ENCODE measurements at places on chromosomes 12 and 14.

DNA sequence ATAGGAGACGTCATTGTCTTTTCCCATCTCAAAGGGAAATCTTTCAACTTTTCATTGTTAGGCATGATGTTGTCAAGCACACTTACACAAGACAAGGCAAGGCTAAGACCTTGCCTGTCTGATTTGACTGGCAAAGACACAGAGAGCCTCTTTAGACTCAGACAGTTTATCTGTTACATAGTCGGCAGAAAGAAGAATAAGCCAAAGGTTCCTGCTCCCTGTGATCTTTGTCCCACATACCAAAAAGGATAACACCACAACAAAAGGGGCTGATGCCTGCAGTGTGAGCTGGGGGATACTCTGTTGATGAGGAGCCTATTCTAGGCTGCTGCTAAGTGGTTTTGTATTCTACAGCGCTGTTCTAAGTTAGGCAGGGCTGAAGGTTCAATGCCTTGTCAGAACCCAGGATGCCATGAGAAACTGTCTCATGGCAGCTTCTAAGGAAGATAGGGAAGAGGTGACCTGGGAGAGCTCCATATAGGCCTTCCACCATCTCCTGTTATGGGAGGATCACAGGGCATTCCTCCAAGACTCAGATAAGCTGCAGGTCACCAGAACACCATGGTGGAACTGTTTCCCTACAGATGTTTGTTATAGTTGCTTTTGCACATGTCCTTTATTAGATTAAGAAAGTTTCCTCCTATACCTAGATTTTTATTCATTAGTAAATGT lies 12.7 kb downstream of the ERC1 start:
- DNase-seq, result no peak

GRCh38 chr12:32841061-32841460 lies 55.5 kb downstream of the PKP2 start:
- no peak for DNase-seq

- no peak for DNase-seq
Measured at GRCh38 chr12:27828196-27828595, 48.2 kb upstream of the MANSC4 start.

DNA sequence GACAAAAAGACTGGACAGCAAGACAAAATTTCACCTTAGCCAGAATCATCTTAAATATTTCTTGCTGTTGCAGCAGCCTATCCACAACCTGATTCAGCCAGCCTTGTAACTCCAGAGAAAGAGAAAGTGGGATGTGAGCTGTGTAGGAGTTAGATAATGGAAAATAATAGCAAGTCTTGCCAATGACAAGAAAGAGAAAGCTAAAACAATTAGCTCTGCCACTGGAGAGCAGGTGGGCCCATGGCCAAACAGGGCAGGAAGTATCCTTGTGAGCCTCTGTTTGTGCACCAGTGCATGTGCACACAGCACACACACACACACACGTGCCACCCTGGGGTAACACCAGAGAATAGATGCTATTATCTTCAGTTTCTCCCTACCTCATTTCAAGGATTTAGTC lies 106.0 kb upstream of the CCDC196 start:
- no peak for DNase-seq

GRCh38 chr12:96472384-96472783 lies 17.0 kb upstream of the CFAP54 start:
- DNase-seq, result no peak

DNA sequence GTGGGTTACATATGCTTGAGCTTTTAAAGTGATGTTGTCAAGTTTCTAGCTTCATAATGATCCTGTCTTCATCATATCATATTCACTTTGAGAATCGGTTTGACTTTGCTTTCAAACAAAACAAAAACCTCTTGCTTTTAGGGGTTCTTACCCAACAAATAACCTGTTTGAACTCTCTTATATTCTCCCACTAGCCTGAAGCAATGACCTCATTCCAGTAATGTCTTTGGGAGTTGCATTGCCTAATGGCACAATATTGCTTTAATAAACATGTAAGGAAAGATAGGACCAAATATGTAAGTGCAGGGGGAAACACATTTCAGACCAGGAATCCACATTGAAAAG lies 27.7 kb downstream of the WBP11 start:
- DNase-seq, result no peak

DNA sequence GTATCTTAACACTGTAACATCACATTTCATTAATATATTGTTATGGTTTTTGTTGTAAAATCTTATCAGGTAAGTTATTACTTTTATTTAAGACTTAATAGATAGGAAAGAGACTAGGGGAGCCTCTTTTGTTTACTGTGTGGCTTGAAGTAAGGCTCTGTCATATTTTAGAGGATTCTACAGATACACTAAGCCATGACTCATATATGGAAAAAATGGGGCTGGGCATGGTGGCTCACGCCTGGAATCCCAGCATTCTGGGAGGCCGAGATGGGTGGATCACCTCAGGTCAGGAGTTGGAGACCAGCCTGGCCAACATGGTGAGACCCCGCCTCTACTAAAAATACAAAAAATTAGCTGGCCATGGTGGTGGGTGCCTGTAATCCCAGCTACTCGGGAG lies 23.6 kb upstream of the NPFF start:
- no peak for DNase-seq

GRCh38 chr14:52907949-52908348 lies 42.9 kb downstream of the FERMT2 start:
- no peak for DNase-seq

- DNase-seq, result no peak
Measured at GRCh38 chr12:49990273-49990672, 17.5 kb downstream of the AQP6 start.

- DNase-seq, result no peak
Measured at GRCh38 chr14:98555440-98555839, 716.6 kb downstream of the BCL11B start.

GRCh38 chr12:65594409-65594808 lies 229.9 kb upstream of the HMGA2 start:
- no peak for DNase-seq

DNA sequence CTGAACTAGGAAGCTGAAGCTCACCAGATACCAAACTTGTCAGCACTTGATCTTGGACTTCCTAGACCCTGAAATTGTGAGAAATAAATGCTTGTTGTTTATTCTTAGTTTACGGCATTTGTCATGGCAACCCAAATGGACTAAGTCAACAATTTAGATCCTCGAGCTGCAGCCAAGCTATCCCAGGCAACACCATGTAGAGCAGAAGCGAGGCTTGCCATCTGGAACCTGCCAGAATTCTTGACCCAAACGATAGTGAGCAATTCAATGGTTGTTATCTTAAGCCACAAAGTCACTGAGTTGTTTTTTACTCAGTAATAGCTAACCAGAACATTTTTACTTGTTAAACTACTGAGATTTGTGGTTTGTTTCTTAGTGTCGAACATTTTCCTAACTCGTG lies 458.5 kb upstream of the FLRT2 start:
- no peak for DNase-seq

DNA sequence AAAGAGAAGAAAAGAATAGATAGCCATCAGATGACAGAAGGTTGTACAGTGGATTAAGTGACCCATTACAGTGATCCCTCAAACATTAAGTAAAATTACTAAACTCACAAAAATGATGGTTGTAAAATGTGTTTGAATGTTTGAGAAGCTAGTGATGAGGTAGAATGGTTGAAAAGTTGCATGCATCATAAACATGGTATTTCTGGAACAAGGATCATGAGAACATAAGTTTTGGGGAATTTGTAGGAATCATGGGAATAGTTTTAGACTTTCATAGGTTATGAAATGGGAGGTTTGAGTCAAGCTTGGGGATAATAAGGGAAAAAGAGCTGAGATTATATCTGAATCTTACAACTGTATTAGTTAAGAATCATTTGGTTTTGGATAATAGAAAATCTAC lies 34.1 kb upstream of the NEDD1 start:
- no peak for DNase-seq

GRCh38 chr14:105184461-105184860 lies 3.3 kb upstream of the NUDT14 start:
- DNase-seq, result no peak

GRCh38 chr12:4771172-4771959 lies 51.2 kb downstream of the GALNT8 start:
- no peak for DNase-seq

DNA sequence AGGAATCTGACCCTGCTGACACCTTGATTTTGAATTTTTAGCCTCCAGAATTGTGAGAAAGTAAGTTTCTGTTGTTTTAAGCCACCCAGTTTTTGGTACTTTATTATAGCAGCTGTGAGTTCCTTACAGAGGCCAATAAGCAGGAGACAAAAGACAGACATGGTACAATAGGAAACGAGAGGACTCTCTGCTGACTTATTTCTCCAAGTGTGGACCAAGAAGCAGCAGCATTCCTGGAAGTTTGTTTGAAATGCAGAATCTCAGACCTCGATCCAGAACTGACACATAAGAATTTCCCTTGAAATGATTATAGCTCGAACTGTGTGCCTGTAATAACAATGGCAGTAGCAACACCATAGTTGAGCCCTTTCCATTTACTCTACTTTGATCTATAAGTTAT lies 31.9 kb upstream of the LUM start:
- DNase-seq, result no peak

DNA sequence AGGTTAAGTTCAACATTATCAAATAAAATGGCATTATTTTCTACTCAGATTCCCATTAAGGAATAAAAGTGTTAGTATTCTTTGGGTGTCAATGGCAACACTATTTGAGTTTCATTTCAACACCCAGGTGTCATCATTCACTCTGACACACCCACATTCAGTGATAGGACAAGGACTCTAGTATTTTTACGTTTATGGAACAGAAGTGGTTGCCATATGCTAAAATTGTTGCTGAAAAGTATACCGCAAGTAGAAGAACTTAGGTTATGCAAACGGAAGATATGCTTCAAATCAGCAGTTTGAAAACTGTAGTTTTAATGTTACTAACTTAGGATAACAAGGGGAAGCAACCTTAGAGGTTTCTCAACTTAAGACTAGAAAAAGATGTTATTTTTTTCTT lies 20.0 kb upstream of the SGPP1 start:
- DNase-seq, result no peak
